ENCODE measurements at places on chromosomes 2 and 18. TPM values are rescaled to one million over a fixed set of nuclear protein-coding genes. Genes with fewer than 3 reads are reported as not detected.

Gene ERICH2
- not detected for total RNA-seq

Gene DYTN
- total RNA-seq, result not detected

Gene DPYSL5
- total RNA-seq, result not detected

Gene SCN9A
- not detected for total RNA-seq

Gene UGT1A1
- total RNA-seq, result not detected

GRCh38 chr2:132573444-132574007, 96.5 kb downstream of the LYPD1 start:
- DNase-seq, result no peak

DNA sequence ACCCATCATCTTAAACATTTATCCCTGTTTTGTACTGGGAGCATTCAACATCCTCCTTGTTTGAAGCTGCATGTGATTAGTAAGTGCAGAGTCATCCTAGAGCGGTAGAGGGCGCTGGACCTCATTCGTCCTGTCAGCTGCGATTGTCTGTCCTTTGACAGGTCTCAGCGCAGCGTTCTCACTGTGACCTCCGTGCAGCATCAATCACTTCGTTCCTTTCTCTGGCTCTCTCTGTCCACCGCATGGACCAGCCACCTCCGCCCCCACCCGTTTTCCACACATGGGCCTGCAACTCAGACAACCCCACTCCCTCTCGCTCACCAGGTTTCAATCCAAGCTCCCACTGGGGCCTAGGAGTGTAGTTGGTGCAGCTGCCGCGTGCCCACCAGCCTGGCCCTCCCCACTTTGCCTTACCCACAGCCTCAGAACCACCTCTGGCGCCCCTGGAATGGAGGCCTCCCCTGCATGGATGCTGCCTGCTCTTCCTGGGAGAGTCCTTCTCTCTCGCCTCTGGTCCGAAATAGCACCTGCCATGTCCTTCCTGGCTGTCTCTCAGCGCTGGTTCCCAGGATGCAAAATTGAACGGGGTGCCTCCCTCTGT, 90.5 kb downstream of the NDUFA10 start:
- DNase-seq, result peak; percentile 46

GRCh38 chr2:46831051-46831868, 84.3 kb downstream of the MCFD2 start:
- DNase-seq, result no peak

DNA sequence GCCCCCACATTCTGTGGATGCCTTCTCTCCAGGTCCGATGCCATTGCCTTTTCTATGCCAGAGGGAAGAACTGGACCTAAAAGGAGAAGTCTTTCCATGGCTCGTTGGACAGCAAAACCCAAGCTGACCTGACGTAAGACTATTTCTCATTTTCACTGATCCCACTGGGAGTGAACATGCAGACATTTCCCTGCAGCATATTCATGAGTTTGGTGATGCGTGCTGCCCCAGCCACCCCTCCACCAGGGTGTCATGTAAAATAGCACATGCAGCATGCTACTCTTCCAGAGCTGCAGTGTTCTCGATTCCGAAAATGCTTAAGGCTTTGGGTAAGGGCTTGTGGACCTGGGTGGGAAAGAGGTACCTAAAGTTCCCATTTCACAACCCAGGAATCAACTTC, 221.2 kb downstream of the UXS1 start:
- DNase-seq, result no peak

- no peak for DNase-seq
Measured at GRCh38 chr2:199310771-199311585, 146.8 kb downstream of the SATB2 start.

GRCh38 chr2:55225481-55226020, 6.5 kb downstream of the CLHC1 start:
- DNase-seq, result no peak

DNA sequence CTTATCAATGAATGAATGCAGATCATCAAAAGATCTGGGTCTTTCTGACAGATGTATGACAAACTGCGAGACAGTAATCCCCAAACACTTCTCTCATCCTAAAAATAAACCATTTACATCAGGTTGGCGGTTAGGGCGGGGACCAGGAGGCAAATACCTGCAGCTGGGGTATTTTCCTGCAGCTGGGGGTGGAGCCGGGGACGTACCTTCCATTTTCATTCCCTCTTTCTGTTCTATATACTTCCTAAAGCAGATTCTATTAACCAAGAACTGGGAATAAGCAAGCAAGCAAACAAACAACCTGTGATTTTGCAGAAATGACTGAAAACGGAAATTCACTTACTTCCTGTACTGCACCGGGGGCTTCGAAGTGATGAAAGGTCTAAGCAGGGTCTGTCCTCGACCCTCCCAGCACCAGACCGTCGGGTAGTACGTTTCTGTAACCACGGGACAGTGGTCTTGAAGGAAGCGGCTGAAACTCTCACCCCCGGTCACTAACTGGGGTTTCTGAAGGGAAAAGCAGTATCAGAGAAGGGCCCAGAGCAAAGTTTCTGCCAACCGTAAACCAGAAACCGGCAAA, 1.2 kb downstream of the ABHD3 start:
- peak; percentile 17 for DNase-seq

- DNase-seq, result no peak
Measured at GRCh38 chr2:61995515-61995914, 90.0 kb downstream of the COMMD1 start.

DNA sequence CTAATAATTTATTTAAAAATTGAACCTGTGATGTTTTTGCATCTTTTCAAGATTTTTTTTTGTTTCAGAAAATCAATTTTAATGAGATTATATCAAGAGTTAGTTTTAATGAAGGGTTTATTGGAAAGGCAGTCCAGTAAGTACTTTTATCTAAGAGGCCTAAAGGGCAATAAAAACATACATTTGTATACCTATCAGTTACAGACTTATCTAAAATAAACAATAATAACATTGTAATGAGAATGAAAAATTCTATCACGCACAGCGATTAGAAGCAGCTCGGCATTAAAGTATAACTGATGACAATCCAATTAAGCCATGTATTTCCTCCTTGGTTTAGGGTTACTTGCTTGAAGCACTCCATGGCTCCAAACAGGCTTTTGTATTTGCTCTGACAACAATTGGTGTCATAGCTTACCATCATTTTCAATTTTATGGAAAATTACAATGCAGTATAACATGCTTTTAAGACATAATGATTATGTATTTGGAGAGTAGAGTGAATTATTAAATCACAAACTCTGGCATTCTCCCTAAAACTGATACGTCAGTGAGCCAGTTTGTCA, 629.4 kb downstream of the TSN start:
- no peak for DNase-seq

DNA sequence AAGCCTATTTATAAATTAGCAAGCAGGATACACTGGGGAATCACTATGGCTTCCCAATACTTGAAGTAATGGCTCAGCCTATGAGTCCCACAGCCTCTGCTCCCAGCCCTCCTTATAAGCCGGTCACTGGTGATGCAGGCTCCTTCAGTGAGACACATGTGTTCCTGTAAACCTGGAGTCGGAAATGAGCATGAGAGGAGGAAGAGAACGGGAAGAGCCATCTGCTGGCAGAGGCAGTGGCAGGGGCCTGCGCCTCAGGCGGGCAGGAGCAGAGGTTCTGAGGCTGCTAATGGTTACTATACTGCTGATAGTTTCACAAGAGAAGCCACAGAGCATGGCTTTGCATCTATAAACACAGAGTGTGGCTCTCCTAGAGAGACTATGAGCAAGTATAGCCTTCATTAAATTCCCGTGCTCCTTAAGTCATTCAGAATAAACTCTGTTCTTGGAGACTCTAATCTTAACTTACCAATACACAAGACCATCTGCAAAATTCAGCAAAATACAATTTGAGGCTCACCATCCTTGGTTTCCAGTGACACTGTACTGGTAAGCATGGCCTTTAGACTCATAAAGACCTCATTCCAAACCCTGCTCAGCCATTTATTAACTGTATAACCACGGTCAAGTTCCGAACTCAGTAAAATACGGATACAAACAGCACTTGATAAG, 63.3 kb downstream of the FBXO15 start:
- no peak for DNase-seq

GRCh38 chr2:161424394-161424769, 8.3 kb downstream of the TBR1 start:
- DNase-seq, result no peak

DNA sequence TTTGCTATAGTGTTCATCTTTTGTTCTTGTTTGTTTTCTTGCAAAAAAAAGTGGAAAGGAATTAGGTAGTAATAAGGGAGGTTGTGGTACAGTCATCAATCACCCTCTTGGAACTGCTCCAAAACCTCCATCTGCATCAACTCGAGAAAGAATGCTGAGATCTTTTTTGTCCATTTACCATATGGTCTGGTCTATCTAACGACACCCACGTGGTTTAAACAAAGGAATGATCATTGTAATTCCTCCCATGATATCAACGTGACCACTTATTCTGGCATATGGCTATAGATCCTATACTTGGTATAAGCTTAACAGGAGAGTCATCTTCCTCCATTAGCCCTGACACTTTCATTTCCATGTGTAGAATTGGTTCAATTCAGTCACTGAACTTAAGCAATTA, 1025.3 kb upstream of the NXPH2 start:
- DNase-seq, result no peak

DNA sequence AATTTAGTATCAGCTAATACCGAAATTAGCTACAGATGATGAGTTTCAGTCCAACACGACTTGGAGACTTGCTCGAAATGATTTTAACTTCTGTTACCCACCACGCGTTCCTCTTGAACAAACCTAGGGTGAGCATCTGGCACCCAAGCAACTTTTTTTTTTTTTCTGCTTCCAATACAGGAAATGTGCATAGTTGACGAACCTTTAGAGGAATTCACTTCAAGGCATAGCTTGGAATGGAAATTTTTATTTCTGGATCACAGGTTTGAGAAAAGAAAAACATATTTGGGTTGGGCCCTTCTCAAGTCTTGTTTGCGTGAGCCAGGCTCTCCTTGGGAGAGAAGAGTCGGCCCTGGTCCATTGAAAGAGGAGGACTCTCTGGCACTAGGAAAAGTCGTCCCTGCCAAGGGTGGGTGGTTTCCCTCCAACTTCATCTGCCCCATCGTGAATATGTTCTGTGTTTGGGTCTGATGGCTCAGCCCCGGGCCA, 37.4 kb upstream of the RPL31 start:
- no peak for DNase-seq

DNA sequence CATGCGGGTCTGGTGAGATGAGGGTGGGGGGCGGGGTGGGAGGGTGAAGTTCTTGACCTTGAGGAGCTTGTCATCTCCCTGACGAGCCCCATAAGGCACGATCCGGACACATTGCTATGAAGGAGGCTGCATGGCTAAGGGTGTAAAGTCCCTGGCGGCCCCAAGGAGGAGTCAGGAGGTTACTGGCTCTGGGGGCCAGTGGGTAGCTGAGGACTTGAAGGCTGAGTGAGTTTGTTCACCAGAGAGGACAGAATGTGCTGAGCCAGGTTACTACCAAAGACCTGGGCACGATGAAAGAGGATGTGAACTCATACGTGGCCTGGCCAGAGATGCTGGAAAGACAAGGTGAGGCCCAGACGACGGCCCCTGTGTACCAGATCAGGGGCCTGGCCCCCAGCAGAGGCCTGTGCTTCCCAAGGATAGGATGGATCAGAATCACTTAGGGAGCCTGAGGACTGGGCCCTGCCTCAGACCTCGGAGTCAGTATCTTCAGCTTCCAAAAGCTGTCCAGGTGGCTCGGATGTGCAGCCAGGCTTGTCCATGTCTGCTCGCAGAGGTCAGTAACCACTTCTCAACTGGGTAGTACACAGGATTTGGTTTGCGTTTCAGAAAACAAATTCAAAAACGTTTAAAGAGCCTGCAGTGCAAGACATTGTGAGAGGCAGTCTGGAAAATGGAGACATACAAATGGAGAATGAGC, 110.9 kb downstream of the RNF144A start:
- DNase-seq, result no peak

- no peak for DNase-seq
Measured at GRCh38 chr2:7030810-7031209, 113.6 kb downstream of the RNF144A start.

GRCh38 chr2:86592547-86593230, 29.4 kb upstream of the CHMP3 start:
- DNase-seq, result no peak

DNA sequence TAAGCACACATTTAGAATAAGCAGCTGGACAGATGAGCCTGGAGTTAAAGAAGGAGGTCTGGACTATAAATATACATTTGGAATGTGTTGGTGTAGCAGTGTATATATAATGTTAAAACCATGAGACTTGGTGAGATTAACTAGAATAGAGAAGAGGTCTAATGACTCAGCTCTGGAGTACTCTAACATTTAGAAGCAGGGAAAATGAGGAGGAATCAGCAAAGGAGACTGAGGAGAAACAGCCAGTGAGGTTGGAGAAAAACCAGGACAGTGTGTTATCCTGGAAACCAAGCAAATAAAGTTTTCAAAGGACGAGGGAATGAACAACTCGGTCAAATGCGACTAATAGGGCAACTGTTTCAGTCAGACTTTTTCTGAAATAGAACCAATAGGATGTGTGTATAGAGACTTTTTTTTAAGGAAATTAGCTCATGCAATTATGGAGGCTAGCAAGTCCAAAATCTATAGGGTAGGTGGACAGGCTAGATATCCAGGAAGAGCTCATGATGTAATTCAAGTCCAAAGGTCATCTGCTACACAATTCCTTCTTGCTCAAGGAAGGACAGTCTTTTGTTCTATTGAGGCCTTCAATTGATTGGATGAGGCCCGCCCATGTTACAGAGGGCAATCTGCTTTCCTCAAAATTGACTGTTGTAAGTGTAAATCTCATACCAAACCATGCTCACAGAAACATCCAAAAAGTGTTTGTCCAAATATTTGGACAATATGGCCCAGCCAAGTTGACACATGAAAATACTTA, 10.8 kb upstream of the SESTD1 start:
- DNase-seq, result no peak

DNA sequence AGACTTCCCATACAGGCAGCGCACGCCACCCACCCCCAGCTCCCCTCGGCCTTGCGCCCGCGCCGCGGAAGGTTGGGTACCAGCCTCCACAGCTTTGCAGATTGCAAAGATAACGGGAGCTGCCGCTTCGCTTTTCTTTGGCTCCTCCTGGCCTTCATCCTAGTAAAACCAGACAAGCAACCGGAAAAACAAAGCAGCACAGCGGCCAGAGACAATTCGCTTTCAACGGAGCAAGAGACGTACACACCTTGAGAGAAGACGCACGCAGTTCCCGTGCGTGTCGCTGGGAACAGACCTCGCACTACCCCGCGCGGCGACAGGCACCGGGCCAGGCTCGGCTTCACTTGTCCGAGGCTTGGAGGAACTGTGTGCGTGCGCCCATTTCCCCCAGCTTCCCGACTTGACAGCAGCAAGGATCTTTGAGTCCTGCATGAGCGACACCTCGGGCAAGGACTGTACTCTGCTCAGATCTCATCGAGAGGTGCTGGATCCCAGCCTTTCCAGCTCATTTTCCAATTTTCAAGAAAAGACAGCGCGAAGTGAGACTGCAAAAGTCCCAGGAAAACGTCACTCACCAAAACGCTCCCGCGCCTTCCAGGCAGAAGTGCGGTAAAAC, 964 bp downstream of the ZBTB7C start:
- DNase-seq, result no peak
